Frontal cortex (tissue), 4 donors: ENCODE measurements at places on chromosomes 6 and 20. TPM values are rescaled to one million over a fixed set of nuclear protein-coding genes. Genes with fewer than 3 reads are reported as not detected.

Gene IL17F
- not detected for total RNA-seq

GRCh38 chr6:53134601-53135235 lies 13.9 kb downstream of the GCM1 start:
- no peak for DNase-seq

GRCh38 chr6:106090001-106090400 lies 3.9 kb downstream of the PRDM1 start:
- no peak for DNase-seq

- no peak for DNase-seq
Measured at GRCh38 chr6:30231067-30231466, 17.9 kb upstream of the TRIM26 start.

GRCh38 chr20:11714886-11715285 lies 202.8 kb upstream of the BTBD3 start:
- DNase-seq = no peak

DNA sequence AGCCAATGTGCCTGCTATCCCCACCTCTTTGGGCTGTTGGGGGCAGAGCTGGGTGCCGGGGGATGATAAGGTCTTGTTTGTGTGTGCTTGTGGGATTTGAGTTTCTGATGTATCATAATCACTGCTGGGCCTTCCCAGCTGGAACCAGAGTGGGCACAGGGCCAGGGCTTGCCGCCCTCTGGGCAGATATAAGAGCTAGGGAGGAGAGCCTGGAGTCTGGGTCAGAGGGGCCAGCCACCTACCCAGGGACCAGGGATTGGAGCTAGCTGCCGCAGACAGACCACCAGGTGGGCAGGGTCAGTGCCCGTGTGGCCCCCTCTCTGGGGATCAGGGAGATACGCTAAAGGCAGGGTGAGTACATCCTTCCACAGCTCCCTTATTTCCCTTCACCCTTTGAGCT lies 3.1 kb upstream of the TLDC2 start:
- DNase-seq = no peak

- no peak for DNase-seq
Measured at GRCh38 chr6:150775415-150776203, 89.9 kb upstream of the MTHFD1L start.

GRCh38 chr6:134508862-134509498 lies 191.1 kb upstream of the SGK1 start:
- no peak for DNase-seq

- DNase-seq = no peak
Measured at GRCh38 chr6:87661503-87661902, 40.5 kb downstream of the AKIRIN2 start.

GRCh38 chr20:7637184-7637583 lies 303.1 kb downstream of the HAO1 start:
- DNase-seq = no peak

DNA sequence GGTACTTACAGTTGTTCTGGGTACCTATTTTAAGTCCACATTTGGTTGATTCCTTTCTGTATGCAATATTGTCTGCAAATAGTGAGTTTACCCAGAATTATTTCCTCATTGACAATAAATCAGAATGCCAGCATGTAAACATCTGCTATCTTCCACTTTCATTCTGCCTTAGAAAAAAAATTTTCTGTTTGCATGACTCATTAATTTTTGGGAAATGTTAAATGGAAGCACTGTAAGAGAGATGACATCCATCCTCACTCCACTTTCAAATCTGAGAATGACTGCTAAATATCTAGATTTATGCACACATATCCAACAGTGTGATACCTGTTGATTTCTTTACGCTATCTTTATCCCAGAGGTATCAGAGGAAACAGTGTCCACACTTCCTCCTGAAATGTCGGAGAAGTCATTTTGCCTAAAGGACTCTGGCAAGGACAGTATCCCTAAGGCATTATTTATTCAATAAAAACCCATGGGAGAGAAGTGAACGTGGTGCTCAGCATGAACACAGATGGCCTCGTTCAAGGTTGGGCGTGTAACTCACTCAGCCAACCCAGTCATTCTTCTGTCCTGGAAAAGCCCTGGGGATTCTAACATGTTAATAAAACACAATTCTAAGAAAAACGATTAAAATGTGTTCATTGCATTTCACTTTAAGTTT lies 780.9 kb downstream of the QKI start:
- DNase-seq = no peak

GRCh38 chr6:137471497-137471896 lies 22.7 kb downstream of the OLIG3 start:
- no peak for DNase-seq
